ENCODE measurements at places on chromosomes 12 and 14. TPM values are rescaled to one million over a fixed set of nuclear protein-coding genes. Genes with fewer than 3 reads are reported as not detected.

The NANOG gene
- not detected for total RNA-seq

The SCNN1A gene
- 2.4 TPM for total RNA-seq

The KRT82 gene
- not detected for total RNA-seq

The EXD2 gene
- 4.6 TPM for total RNA-seq

The CDKL1 gene
- 11.8 TPM for total RNA-seq

- no peaks in the 10 kb centered on the region for H3K27me3 ChIP-seq
- H3K4me3 ChIP-seq = peak overlapping the region; percentile 5
- DNase-seq = no peak
- no peaks in the 10 kb centered on the region for H3K4me1 ChIP-seq
- no peaks in the 10 kb centered on the region for H3K36me3 ChIP-seq
Observed at GRCh38 chr12:130775953-130776856, 60.1 kb upstream of the RIMBP2 start.

- H3K27me3 ChIP-seq = no peaks in the 10 kb centered on the region
- peaks cover 24% of the 10 kb centered on the region for H3K4me1 ChIP-seq
- no peak overlapping the region for H3K4me3 ChIP-seq
Observed at GRCh38 chr14:105090493-105091053, 25.3 kb upstream of the GPR132 start.

DNA sequence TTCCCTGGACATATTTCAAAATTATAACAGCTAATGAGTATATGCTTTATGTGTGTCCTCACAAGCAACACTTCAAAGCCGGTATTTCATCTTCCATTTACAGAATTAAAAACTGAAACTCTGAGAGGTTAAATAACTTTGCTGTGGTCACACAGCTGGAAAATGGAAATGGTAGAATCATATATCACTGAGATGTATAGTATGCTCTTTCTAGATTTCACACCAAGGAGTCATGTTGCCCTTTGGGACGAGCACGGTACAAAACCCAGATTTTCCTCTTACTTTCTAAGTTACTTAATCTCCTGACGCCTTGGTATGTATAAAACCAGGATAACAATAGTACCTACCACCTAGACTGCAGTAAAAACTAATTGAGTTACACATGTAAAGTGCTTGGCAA is 152.6 kb upstream of the GRIP1 start:
- no peak overlapping the region for H3K4me3 ChIP-seq
- no peak for DNase-seq
- H3K27me3 ChIP-seq = no peaks in the 10 kb centered on the region
- no peaks in the 10 kb centered on the region for H3K36me3 ChIP-seq

- no peak overlapping the region for H3K27ac ChIP-seq
- no peaks in the 10 kb centered on the region for H3K36me3 ChIP-seq
- no peak overlapping the region for H3K4me3 ChIP-seq
Observed at GRCh38 chr12:54448344-54448743, 25.1 kb downstream of the GTSF1 start.

DNA sequence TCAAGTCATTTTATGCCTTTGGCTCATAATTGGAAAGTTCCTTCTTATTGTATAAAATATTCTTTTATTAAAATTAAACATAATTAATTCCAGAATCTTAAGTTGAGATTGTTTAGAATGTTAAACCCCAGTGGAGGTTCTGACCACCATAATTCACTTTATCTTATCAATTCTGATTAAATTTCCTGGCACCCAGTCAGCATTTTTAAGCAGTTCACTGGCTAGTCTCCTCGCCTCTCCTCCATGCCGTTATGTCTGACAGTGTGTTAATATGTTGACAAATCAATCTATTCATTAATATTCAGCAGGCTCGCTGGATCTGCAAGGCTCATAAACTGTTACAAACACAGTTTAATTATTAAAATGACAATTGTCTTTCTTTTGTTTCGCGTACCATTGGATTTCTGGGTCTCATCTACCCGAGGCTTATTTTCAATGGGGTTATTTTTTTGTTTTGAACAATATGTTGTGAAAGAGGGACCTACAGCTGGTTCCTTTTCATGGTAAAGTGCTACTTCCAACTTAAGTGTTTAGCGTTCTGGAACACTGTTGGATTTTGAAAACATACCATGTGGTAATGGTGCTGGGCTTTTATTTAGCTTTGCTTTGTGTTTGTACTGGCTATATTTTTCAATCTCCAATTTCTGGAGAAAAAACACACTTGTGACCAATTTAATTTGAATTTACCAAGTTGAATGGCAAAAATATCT is 339.7 kb downstream of the PRKD1 start:
- no peak for DNase-seq
- no peak overlapping the region for H3K27ac ChIP-seq
- no peak overlapping the region for H3K4me3 ChIP-seq
- no peaks in the 10 kb centered on the region for H3K27me3 ChIP-seq
- no peaks in the 10 kb centered on the region for H3K36me3 ChIP-seq

- H3K27me3 ChIP-seq = no peaks in the 10 kb centered on the region
- peaks cover 10% of the 10 kb centered on the region for H3K4me1 ChIP-seq
- no peak for DNase-seq
- H3K27ac ChIP-seq = no peak overlapping the region
- H3K4me3 ChIP-seq = no peak overlapping the region
Observed at GRCh38 chr12:111448846-111449790, 43.4 kb downstream of the SH2B3 start.

DNA sequence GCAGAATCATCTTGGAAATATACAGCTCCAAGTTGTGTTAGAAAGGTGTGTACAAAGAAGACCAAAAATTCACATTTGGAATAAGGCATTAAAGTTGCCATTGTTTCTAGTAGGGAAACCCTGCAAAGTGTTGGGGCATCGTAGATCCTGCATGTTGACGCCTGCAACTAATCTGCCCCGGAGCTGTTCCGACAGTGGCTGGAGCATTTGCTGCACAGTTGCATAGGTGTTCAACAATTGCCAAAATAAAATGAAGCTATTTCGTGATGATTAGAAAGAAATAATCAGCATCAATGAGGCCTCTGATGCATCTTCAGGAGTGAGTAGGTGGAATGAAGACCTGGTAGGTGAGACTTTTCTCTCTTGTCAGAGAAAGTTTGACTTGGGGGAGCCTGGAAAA is 47.3 kb downstream of the DAD1 start:
- no peak overlapping the region for H3K4me3 ChIP-seq
- no peak for DNase-seq
- peaks cover 7% of the 10 kb centered on the region for H3K4me1 ChIP-seq
- no peak overlapping the region for H3K27ac ChIP-seq
- H3K27me3 ChIP-seq = no peaks in the 10 kb centered on the region

- no peak overlapping the region for H3K4me3 ChIP-seq
- no peak overlapping the region for H3K27ac ChIP-seq
- H3K36me3 ChIP-seq = no peaks in the 10 kb centered on the region
- no peaks in the 10 kb centered on the region for H3K27me3 ChIP-seq
- no peak for DNase-seq
- H3K4me1 ChIP-seq = no peaks in the 10 kb centered on the region
Observed at GRCh38 chr14:50837271-50837670, 6.3 kb upstream of the NIN start.

DNA sequence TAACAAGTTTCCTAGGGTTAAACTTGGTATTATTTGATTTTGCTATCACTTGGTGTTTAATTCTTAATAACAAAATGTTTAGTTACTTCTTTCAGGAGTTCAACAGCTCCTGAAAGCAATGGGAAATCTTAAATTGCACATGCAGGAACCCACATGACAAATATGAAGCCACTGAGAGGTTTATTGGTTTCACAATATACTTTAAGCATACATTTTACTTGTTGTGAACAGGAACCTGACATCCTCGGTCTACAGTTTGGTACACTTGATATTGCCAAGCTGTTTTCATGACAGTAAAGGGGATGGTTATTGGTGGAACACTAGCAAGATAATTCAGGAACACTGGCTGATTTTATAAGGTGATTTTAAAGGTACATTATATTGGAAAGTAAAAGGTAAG is 46.2 kb downstream of the SLC38A1 start:
- DNase-seq = no peak
- H3K4me3 ChIP-seq = no peak overlapping the region
- H3K36me3 ChIP-seq = no peaks in the 10 kb centered on the region
- no peaks in the 10 kb centered on the region for H3K27me3 ChIP-seq

DNA sequence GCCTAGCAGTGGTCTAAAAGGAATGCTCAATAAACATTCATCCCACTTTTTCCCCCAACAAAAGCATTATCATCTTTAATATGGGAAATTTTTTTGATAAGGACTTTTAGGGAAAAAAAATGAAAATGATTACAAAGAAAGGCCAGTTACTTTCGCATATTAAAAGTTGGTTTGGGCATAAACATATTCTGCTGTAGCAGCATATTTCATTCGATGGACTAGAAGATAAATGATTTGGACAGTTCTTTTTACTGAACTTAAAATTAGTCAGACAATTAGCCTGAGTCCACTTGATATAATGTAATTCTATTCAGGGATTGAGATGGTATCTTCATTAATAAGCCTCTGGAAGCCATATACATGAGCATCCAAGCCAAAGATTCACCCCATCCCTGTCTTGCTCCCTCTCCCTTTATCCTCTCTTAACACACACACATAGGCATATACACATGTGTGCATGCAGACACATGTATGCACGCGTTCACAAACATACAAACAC is 299.1 kb downstream of the NUAK1 start:
- DNase-seq = no peak
- no peaks in the 10 kb centered on the region for H3K36me3 ChIP-seq
- no peak overlapping the region for H3K27ac ChIP-seq
- no peak overlapping the region for H3K4me3 ChIP-seq
- H3K4me1 ChIP-seq = no peaks in the 10 kb centered on the region

- H3K36me3 ChIP-seq = no peaks in the 10 kb centered on the region
- DNase-seq = no peak
- no peaks in the 10 kb centered on the region for H3K27me3 ChIP-seq
Observed at GRCh38 chr14:60573943-60574495, 65.1 kb downstream of the SIX6 start.

DNA sequence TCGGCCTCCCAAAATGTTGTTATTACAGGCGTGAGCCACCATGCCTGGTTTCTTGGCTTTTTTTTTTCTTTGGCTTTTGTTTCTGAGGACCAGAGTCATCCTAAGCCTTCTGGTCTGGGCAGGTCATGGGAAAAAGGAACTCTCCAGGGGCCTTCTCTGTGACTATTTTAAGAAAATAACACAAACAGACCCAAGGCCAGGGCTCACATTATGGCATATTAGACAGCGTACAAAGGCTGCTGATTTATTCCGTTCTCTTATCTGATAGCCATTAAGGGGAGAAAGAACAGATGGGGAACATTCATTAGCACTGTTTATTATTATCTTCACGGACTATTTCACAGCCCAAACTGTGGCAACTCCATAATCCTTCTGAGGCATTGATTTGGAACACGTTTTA is 28.8 kb upstream of the MANSC4 start:
- H3K27me3 ChIP-seq = no peaks in the 10 kb centered on the region
- H3K27ac ChIP-seq = no peak overlapping the region

Measured in uterus (tissue), 4 donors.